ENCODE measurements at places on chromosomes 7 and 10. TPM values are rescaled to one million over a fixed set of nuclear protein-coding genes. Genes with fewer than 3 reads are reported as not detected.

The TRIM50 gene
- not detected for total RNA-seq

The TMEM72 gene
- total RNA-seq: not detected

The ADCY1 gene
- 0.16 TPM for total RNA-seq

The SPACDR gene
- total RNA-seq: not detected

The SMO gene
- 32.0 TPM for total RNA-seq

The DLX5 gene
- 0.13 TPM for total RNA-seq

The ZNF804B gene
- total RNA-seq: not detected

The PRPS1L1 gene
- not detected for total RNA-seq

The ZNF736 gene
- 9.0 TPM for total RNA-seq

The CLEC5A gene
- not detected for total RNA-seq

The MUC3A gene
- not detected for total RNA-seq

The NSUN5 gene
- 15.1 TPM for total RNA-seq

The HHEX gene
- 11.0 TPM for total RNA-seq

The SPDYE1 gene
- not detected for total RNA-seq

The SAP25 gene
- total RNA-seq: 1.5 TPM

The HOXA3 gene
- total RNA-seq: 8.1 TPM

The ANK3 gene
- total RNA-seq: 3.2 TPM

The ELMO1 gene
- total RNA-seq: 2.3 TPM

The HTR5A gene
- not detected for total RNA-seq

The MYOZ1 gene
- total RNA-seq: 0.39 TPM

The GSTO2 gene
- 18.4 TPM for total RNA-seq

The C10orf53 gene
- total RNA-seq: not detected

The ITIH5 gene
- total RNA-seq: 0.91 TPM

The FRG2B gene
- total RNA-seq: not detected

The GNAT3 gene
- 0.16 TPM for total RNA-seq

The ITGA8 gene
- total RNA-seq: under 0.01 TPM

The PIP gene
- not detected for total RNA-seq

The NRAP gene
- total RNA-seq: not detected

The SPDYE16 gene
- total RNA-seq: not detected

The CYP3A4 gene
- not detected for total RNA-seq

The GPR26 gene
- not detected for total RNA-seq

The FAM20C gene
- total RNA-seq: 130 TPM

The SORCS3 gene
- total RNA-seq: not detected

The ANXA8L1 gene
- 0.56 TPM for total RNA-seq

The CADPS2 gene
- 6.2 TPM for total RNA-seq

The CREB5 gene
- 9.2 TPM for total RNA-seq

The KCNMA1 gene
- 7.0 TPM for total RNA-seq

The GCK gene
- 0.56 TPM for total RNA-seq

The FBXL13 gene
- 0.16 TPM for total RNA-seq

The PRSS37 gene
- total RNA-seq: not detected

The SPDYE5 gene
- total RNA-seq: not detected

The PRKAR2B gene
- 7.9 TPM for total RNA-seq

The TRIM74 gene
- not detected for total RNA-seq
